Neural progenitor cell (in vitro differentiated cells): ENCODE measurements at places on chromosomes 4 and X.

- no peak for DNase-seq
- H3K27me3 ChIP-seq: no peaks in the 10 kb centered on the region
- no peaks in the 10 kb centered on the region for H3K36me3 ChIP-seq
- H3K27ac ChIP-seq: no peak overlapping the region
- H3K4me1 ChIP-seq: no peaks in the 10 kb centered on the region
- no peak overlapping the region for H3K4me3 ChIP-seq
These were observed 37.4 kb upstream of the SLC10A4 start for GRCh38 chr4:48445704-48446103.

GRCh38 chrX:153499341-153499740, 4.6 kb downstream of the BGN start:
- no peaks in the 10 kb centered on the region for H3K27me3 ChIP-seq
- H3K4me1 ChIP-seq: no peaks in the 10 kb centered on the region
- no peak overlapping the region for H3K27ac ChIP-seq
- no peak overlapping the region for H3K4me3 ChIP-seq

DNA sequence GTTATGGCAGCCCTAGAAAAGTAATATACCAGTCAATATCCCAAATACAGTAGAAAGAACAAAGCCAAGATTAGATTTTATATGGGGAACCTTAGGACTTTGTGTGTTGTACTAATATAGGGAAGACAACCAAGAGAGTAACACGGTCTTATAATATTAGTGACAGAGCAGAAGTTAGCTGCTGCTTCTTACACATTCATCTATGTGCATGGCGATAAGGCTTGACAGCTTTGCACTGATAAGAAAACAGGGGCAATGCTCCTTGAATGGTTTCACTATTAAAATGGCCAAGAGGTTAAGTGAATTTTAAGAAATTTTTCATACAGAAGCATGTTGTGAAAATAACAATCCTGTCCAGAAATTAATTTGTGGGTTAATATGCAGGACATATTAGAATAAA, 521.6 kb downstream of the CCSER1 start:
- no peak overlapping the region for H3K4me3 ChIP-seq
- no peaks in the 10 kb centered on the region for H3K4me1 ChIP-seq
- no peak overlapping the region for H3K27ac ChIP-seq
- H3K27me3 ChIP-seq: no peaks in the 10 kb centered on the region

DNA sequence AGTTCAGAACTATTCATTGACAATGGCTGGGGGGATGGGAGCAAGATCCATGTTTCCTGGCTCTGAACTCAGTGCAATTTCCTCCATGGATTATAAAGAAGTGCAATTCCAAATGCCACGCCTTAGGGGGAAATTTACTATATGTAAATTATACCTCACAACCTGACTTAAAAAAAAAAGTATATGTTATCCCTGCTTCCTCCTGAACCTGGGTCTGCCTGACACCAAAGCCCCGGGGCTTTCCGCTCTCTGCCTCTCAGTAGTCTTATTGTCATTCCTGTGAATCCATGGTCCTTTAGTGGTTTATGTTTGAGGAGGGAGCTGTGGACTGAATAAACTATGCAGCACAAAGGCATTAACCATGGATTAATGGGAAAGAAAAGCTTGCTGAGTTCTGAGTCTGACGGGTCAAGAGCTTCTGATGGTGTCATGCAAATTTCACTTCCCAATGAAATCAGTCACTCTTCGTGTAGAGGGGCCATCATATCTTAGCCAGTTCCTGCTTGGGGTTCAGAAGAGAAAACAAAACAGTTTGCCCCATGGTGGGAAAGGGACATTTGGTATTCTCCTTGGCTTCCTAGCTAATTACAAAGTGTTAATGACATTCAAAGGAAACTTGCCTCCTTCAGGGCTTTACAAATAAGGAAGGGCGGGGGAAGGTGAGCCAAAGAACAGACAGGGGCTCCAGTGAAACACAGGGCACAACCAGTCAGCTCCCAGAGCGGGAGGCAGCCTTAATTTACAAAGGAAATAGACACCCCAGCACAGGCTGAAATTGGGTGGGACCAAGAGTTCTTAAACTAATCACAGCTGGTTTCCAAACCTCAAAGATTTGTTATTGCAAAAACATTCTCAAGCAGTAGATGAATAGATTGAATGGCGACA, 14.3 kb downstream of the FAM9C start:
- H3K36me3 ChIP-seq: no peaks in the 10 kb centered on the region
- DNase-seq: peak; percentile 27
- H3K27me3 ChIP-seq: no peaks in the 10 kb centered on the region
- H3K27ac ChIP-seq: no peak overlapping the region
- H3K4me3 ChIP-seq: peak overlapping the region; percentile 23

DNA sequence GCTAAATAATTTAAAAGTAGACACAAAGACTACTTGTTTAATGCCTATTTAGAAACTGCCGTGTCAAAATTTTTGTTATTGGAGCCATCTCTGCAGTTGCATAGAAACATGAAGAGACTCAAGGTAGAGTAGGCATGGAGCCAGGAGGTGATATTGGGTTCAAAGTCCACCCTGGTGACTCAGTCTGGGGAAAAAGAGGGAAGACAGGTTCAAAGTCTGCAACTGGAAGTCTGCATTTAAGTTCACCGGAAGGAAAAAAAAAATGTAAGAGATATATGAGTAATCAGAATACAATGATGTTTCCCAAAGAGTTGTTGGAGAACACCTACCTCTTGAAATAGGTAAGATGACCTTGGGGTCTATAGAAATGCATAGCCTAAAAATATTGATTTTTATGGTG, 67.4 kb upstream of the QRFPR start:
- no peak for DNase-seq
- no peak overlapping the region for H3K27ac ChIP-seq
- H3K36me3 ChIP-seq: no peaks in the 10 kb centered on the region
- H3K27me3 ChIP-seq: no peaks in the 10 kb centered on the region
- no peaks in the 10 kb centered on the region for H3K4me1 ChIP-seq
